Activated CD8-positive, alpha-beta memory T cell treated with anti-CD3 and anti-CD28 coated beads for 48 hours (primary cell): ENCODE measurements at places on chromosomes 7 and 10.

DNA sequence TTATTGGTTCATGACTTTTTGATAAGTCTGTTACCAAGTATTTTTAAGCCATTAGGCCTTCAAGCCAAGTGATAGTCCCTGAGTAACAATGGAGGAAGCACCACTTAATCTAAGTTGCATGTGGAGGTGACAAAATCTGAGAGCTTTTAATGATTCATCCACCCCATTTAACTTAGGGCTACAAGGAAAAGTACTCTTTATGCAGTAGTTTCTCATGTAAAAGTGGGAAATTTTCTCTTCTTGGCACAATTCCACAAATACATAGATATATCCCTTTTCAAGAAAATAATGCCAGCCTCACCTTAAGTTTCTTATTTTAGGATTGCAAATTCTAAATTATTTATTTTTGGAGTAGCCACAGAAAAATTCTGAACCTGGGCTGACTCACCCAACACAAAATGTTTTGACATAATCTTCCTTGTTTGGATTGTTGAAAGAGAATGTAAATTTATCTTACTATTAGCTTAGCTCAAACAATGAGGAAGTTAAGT lies 85.7 kb downstream of the SUGCT start:
- no peak for DNase-seq

- DNase-seq: no peak
Observed at GRCh38 chr10:127410030-127410429, 139.1 kb upstream of the NPS start.

DNA sequence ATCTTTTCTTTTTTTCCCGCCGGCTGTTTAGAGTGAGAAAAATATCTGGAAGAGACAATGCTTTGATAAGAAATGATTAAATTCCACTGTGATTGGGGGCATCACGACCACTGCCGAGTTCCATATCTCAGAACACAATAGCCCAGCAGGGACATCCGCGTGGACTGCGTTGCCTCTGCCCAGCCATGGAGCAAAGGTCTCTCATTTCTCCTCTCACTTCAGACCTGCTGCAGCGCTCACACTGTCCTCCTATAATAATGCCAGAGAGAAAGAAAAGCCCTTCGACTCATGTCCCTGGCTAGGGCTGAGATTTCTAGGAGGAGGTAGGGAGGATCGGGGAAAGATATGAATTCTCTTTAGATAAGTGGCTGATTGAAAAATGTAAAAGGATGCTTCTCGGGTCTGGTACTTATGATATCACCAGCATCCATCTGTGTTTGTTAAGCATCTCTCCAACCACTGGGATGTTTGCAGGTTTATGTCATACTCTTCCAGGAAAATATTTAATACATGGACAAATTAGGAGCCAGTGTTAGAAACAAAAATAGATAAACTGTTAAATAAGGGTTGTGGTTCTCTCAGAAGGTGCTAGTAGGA lies 472.9 kb upstream of the AKR1E2 start:
- DNase-seq: no peak

DNA sequence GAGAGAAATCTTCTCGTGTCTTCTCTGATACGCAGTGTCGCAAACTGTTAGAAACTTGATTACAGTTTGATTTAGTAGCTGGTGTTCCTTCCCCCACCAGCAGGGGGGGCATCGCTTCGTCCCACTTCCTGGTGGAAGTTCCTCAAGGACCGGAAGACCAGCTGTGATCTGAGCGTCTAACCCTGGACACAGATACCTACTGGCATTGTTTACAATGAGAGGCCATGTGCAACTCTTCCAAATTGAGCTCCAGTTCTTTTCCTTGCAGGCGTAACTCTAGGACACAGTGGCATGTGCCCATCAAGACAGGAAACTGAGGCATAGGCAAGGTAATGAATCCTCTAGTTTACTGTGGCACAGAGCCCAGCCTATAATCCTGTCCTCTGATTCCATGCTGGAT lies 219.0 kb downstream of the CCDC3 start:
- DNase-seq: peak; percentile 10

DNA sequence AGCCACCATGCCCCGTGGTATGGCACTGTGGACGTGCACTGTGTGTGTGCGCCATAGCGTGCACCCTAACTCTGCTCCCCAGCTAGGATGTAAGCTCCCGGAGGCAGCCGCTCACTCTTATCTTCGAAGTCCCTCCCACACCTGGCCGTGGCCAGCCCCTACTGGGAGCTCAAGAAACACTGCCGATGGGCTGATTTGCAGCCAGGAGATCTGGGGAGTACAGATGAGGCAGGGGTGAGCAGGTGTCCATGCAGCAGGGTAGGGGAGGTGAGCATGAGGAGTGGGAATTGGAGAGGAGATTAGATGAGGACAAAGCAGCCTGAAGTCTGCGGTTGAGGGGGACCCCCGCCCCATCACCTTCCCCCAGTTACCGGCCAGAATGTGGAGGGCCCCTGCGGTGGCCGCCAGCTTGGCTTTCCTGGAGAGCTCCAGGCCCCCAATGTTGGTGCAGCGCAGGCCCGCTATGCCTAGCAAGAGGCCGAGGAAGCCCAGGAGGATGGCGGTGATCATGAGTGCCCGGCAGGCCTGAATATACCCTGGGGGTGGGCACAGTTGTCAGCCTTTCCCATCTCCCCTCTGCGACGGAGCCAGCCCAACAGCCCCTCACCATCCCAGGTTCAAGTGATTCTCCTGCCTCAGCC lies 3.6 kb downstream of the CLDN15 start:
- no peak for DNase-seq

DNA sequence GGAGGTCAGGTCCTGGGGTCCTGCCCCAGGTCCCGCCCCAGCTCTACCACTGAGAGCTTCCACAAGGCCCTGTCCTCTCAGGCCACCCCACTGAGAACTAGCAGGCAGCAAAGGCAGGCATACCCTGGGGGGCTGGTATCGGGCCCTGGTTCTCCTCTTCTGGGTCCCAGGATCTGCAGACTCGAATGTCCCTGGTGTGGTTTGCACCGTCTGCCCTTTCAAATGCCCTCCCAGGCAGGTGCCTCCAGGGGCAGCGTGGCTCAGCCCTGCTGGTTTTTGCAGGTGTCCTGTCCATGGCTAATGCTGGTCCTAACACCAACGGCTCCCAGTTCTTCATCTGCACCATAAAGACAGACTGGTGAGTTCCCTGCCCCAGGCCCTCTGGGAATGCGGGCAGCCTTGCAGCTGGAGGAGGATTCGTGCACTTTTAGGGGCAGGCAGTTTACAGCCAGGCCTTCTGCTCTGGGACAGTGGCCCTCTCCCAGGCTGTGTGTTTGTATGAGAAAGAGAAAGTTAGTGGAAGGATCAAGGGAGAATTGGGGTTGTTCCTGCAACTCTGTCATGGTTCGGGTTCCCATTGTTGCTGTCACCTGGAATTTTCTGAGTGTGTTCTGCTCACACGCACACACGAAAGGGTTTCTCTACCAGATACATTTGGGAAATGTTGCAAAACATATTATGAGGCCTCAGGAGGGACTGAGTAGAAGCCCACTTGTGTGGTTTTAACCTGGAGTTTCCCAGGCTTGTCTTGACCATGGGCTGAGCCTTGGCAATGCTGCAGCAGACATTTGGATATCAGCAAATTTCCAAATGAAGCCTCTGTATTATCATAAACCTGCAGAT lies 5.0 kb downstream of the PPIF start:
- DNase-seq: no peak

DNA sequence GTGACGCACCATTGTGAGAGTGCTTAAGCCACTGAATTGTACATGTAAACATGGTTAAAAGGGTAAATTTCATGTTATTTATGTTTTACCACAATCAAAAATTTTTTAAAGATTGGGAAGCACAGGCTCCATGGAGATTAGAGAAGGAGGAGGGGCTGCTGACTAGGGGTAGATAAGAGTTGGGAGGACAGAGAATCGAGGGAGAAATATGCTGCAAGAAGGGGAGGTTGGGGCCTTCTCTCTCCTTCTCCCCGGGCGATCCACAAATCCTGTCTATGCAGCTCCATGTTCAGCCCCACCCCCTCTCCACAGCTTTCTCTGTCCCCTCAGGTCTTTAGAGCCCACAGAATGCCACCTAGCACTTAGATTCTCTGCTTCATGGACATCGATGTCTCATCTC lies 12.1 kb downstream of the ZNF467 start:
- DNase-seq: no peak

- no peak for DNase-seq
Observed at GRCh38 chr7:150466477-150466876, 16.0 kb downstream of the GIMAP8 start.

GRCh38 chr7:50641442-50642405 lies 76.5 kb upstream of the DDC start:
- no peak for DNase-seq

DNA sequence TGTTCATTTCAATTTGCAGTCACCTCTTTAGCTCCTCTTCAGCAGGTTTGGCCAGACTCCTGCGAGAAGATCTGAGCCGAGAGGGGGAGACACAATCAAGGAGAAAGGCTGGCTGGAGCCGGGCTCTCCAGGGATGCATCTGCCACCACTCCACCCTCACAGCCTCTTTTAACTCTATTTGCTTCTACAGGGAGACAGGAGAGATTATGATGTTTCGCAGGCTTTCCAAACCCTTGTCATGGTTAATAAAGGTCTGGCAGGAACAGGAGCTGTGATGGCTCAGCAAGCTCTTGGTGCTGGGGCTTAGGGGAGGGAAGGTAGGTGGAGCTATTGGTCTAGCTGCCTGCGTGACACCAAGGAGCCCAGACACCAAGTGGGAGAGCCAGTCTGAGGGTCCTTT lies 448.1 kb upstream of the PODXL start:
- no peak for DNase-seq

DNA sequence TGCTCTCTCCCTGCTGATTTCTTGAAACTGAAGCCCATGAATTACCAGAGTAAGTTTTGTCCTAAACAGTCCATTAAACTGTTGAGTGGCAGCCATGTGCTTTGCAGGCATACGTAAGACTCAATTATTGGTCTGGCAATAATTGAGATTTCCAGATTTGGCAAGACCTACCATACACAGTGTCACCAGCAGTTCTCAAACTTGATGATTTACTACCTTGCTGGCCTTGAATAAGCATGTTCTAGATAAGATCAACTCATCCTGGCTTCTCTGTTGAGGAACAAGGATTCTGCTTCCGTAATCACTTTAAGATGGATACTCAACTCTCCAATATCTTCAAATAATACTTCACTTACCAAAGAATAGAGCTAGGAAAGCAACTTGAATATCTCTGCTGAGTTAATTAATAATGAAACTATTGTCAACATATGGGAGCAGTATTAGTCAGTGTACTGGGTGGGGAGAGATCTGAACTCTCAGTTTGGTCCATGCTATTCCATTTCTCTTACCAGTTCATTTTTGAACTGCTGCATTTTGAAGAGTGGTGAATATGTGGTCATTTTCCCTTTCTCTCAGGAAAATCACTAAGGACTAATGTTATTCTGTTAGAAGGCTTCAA lies 181.4 kb downstream of the IPMK start:
- DNase-seq: no peak

- DNase-seq: no peak
Observed at GRCh38 chr10:31749981-31750840, 178.4 kb downstream of the ARHGAP12 start.

DNA sequence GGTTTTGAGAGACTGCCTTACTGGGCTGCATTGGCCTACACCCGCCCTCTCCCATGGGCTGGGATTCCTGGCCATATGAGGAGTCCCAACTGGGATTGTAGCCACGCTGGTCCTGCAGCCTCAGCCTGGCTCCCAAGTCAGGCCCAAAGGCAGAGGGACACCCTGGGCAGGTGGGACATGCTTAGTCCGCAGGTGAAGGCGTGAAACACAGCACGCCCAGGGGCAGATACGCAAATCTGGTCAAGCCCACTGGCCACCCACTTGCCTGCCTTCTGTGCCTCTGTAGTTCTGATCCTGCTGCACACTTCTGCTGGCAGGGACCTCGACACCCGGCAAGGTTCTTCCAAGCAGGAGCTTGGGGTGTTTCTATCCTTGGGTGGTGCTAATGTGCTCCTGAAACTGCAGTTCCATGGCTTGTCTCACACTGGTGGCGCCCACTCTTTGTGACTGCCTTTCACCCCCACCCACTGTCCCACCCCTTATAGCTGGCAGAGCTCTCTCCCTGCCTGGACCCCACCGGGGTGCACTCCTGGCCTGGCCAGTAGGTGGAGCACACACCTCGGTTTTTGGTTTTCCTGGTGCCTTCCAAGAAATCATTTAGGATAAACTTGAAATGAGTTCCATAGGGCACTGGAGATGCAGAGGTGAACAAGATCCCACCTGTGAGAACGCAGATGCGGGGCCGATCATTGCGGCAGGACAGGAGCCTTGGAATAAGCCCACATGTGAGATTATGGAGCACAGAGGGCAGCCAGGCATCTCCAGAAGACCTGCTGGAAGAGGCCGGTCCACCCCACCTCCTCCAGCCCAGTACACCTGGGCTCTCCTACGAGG lies 47.9 kb downstream of the MKI67 start:
- no peak for DNase-seq

DNA sequence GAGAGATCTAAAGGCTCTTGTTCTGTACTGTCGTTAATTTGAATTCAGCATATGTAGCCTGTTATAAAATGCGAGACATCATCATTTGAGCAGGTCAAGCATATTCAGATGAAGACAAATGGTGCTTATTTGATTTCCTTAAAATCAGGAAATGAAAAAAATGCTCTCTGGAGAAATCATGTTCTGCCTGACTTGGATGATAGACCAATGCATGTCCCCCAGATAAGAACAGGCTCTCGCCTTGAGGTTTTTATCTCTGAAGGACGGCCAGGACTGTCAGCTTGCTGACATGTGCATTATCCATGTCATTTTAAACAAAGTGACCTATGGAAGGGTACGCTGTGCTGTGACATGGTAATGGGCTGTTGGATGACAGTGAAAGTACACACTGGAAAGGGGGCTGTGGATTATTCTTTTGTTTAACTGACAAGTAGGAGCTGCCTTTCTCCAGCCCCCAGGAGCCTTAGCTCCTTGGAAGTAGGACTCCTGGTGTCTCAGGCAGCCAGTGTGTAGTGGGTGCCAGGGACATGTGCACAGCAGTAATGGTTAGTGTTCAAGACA lies 695.1 kb upstream of the GALNT17 start:
- DNase-seq: no peak

DNA sequence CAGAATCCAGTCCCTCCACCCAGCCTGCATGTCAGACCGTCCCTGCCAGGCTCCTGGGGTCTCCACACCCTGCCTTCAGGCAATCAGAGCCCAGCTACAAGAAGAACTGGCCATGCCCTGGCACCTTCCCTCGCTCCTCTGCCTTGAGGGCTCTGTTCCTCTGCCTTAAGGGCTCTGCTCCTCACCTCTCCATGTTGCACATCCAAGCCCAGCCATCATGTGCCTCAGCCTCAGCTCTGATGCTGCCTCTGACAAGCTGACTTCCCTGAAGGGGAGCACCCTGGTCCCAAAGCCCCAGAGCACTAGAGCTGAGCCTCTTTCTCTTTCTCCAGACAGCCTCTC lies 50.3 kb upstream of the ANTXRL start:
- DNase-seq: no peak

GRCh38 chr7:50557099-50557498 lies 8.1 kb downstream of the DDC start:
- DNase-seq: no peak

- DNase-seq: no peak
Observed at GRCh38 chr7:111168182-111168581, 77.3 kb downstream of the LRRN3 start.

GRCh38 chr10:104037261-104037951 lies 48.3 kb downstream of the COL17A1 start:
- no peak for DNase-seq
